GM23248 (cell line): ENCODE measurements at places on chromosomes 7 and 10. TPM values are rescaled to one million over a fixed set of nuclear protein-coding genes. Genes with fewer than 3 reads are reported as not detected.

DNA sequence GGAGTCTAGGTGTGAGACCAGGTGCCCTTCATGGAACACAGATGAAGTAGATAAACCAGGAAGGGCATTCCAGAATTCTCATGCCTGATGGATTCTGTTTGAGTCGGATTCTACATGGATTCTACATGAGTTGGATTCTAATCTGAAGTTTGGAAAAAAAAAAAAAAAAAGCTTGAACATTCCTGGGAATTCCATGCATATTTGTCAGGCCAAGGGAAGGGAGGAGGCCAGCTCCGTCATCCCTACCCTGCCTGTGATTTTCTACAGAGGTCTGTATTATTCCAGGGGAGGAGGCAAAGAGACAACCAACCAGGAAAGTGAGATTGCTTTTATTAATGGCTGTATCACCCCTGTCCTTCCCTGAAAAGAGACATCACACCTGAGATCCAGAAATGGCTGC lies 27.8 kb upstream of the EBLN1 start:
- no peak overlapping the region for H3K4me3 ChIP-seq
- peak; percentile 51 for DNase-seq
- H3K27ac ChIP-seq, result peak overlapping the region; percentile 34
- H3K36me3 ChIP-seq, result no peaks in the 10 kb centered on the region
- peaks cover 29% of the 10 kb centered on the region for H3K4me1 ChIP-seq

- no peak overlapping the region for H3K4me3 ChIP-seq
- H3K27me3 ChIP-seq, result no peaks in the 10 kb centered on the region
- no peaks in the 10 kb centered on the region for H3K36me3 ChIP-seq
- peaks cover 25% of the 10 kb centered on the region for H3K4me1 ChIP-seq
- no peak for DNase-seq
- H3K27ac ChIP-seq, result peak overlapping the region; percentile 52
Measured at GRCh38 chr7:41708581-41709358, 5.9 kb upstream of the INHBA start.

- H3K27me3 ChIP-seq, result no peaks in the 10 kb centered on the region
- peak overlapping the region; percentile 92 for H3K27ac ChIP-seq
- peak; percentile 61 for DNase-seq
- H3K36me3 ChIP-seq, result 0 out of 2 replicates have a peak, but pooled peaks cover 6% of the 10 kb centered on the region
- peak overlapping the region; percentile 95 for H3K4me3 ChIP-seq
Measured at GRCh38 chr10:5812283-5813090, 747 bp downstream of the GDI2 start.

Gene GIMAP5
- not detected in 2 replicates for polyA plus RNA-seq
